Fibroblast of skin of left biceps (primary cell): ENCODE measurements at places on chromosomes 1 and 21.

- no peak for DNase-seq
Measured at GRCh38 chr1:234647245-234647644, 37.3 kb upstream of the IRF2BP2 start.

DNA sequence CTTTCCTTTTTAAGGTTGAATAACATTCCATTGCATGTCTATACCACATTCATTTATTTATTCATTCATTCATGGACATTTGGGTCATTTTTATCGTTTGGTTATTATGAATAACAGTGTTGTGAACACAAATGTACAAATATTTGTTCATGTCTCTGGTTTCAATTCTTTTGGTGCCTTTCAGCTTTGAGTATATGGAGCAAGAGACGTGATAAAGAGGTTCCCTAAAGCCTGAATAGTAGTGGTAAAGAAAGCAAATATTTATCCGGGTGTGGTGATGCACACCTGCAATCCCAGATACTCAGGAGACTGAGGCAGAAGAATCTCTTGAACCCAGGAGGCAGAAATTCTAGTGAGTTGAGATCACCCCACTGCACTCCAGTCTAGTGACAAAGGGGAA, 5.3 kb upstream of the RLF start:
- no peak for DNase-seq

- DNase-seq, result no peak
Measured at GRCh38 chr1:17222557-17222956, 17.6 kb downstream of the PADI1 start.

DNA sequence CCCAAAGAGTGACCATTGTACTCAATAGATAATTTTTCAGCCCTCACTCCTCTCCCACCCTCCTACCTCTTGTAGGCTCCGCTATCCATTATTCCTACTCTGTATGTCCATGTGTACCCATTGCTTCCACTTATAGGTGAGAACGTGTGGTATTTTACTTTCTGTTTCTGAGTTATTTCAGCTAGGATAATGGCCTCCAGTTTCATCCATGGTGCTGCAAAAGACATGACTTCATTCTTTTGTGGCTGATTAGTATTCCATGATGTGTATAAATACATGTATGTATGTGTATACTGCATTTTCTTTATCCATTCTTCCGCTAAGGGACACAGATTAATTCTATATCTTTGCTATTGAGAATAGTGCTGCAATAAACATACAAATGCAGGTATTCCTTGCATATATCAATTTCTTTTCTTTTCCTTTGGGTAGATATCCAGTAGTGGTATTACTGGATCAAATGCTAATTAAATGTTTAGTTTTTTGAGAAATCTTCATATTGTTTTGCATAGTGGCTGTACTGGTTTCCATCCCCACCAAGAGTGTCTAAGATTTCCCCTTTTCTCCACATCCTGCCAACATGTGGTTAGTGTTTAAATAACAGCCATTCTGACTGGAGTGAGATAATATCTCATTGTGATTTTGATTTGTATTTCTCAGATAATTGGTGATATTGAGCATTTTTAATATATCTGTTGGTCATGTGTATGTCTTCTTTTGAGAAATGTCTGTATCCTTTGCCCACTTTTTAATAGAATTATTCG, 4.9 kb downstream of the LY9 start:
- DNase-seq, result no peak

GRCh38 chr1:158932171-158932570, 819 bp downstream of the PYHIN1 start:
- no peak for DNase-seq

- no peak for DNase-seq
Measured at GRCh38 chr1:202623075-202623474, 87.2 kb downstream of the SYT2 start.

GRCh38 chr1:31583082-31583994, 7.0 kb downstream of the TINAGL1 start:
- no peak for DNase-seq

GRCh38 chr1:59592924-59593323, 221.8 kb upstream of the HOOK1 start:
- DNase-seq, result no peak
